ENCODE measurements at places on chromosomes 12 and 14. TPM values are rescaled to one million over a fixed set of nuclear protein-coding genes. Genes with fewer than 3 reads are reported as not detected.

SERPINA1 gene
- total RNA-seq = not detected

DNA sequence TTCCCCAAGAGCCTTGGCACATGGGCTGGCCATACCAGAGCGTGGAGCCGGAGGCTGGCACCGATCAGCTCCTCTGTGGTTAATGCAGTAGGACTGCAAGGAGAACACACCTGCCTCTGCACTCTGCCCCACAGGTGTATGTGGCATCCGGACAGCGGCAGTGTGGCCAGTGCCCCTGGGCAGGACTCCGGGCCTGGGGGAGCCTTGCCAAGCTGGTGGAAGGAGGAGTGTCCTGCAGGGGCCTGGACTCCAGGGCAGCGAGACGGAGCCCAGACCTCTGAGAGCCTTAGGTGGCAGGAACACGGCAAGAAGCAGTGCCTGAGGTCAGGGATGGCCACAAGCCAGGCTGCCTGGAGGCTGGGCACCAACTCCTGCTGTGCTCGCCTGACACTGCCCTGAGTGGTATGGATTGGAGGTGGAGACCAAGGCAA lies 5.3 kb upstream of the BEGAIN start:
- no peak for DNase-seq

GRCh38 chr12:104226672-104227071 lies 11.1 kb downstream of the TXNRD1 start:
- DNase-seq = peak; percentile 40

- no peak for DNase-seq
Measured at GRCh38 chr12:31031951-31032335, 41.7 kb upstream of the DDX11 start.

OTOGL gene
- 0.26 TPM for total RNA-seq

CCDC177 gene
- total RNA-seq = not detected

- DNase-seq = no peak
Measured at GRCh38 chr14:92134456-92134855, 12.7 kb downstream of the CPSF2 start.

BAG5 gene
- total RNA-seq = 26.8 TPM

CIDEB gene
- 2.4 TPM for total RNA-seq

TEAD4 gene
- 20.8 TPM for total RNA-seq

DNA sequence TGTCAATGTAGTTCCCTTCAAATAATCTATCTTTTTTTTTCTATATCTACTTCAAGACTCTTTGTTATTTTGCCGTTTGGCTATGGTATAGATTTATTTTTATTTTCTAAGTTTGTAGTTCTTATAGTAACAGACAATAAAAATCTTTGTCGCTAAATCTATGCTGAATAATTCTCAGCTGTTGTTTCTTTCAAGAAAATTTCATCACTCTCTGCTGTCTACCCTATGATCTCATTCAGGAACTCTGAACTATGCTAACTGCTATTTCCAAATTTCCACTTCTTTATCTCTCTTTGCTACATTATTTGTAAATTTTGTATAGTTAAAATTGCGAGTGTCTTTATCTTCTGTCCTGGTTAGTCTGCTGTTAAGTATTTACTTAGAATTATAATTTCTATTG lies 353.6 kb downstream of the LRFN5 start:
- DNase-seq = no peak

LRRK2 gene
- 0.13 TPM for total RNA-seq

MYO1H gene
- total RNA-seq = not detected

ACACB gene
- total RNA-seq = 1.7 TPM
